NCI-H2171 (cell line): ENCODE measurements at places on chromosomes 4 and X.

DNA sequence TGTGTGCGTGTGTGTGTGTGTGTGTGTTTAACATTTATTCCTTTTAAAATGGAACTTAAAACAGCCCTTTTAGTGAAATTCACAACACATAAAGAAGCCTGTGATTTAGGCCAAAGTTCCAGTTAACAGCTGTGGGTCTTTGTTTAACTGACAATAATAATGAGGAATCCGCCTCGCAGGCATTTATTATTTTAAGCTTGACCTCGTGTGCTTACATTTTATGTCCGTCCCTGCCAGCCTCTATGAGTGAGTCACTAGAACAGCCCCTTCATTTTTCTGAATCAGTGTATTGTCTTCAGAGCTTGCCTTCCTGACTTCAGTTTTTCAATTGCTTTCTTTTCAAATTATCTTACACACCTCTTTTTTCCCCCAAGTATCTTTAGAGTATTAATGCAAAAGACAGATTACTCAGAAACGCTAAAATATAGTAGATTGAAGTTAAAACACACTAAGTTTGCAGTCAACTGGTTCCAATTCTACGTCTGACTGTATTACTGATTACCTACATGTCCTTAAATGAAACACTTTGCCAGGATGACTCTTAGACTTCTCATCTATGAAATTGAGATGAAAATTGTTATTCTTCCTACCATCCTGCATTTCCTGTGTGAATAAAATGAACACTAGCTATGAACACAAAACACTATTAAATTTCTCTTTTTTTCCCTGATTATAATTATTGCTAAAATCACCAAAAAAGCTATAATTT lies 319.6 kb upstream of the HS3ST1 start:
- DNase-seq = no peak

GRCh38 chr4:41485041-41485440 lies 52.9 kb upstream of the LIMCH1 start:
- DNase-seq = no peak

- no peak for DNase-seq
Observed at GRCh38 chrX:45537936-45538335, 337.3 kb upstream of the DIPK2B start.

- DNase-seq = no peak
Observed at GRCh38 chrX:106716004-106716403, 10.5 kb upstream of the RNF128 start.

DNA sequence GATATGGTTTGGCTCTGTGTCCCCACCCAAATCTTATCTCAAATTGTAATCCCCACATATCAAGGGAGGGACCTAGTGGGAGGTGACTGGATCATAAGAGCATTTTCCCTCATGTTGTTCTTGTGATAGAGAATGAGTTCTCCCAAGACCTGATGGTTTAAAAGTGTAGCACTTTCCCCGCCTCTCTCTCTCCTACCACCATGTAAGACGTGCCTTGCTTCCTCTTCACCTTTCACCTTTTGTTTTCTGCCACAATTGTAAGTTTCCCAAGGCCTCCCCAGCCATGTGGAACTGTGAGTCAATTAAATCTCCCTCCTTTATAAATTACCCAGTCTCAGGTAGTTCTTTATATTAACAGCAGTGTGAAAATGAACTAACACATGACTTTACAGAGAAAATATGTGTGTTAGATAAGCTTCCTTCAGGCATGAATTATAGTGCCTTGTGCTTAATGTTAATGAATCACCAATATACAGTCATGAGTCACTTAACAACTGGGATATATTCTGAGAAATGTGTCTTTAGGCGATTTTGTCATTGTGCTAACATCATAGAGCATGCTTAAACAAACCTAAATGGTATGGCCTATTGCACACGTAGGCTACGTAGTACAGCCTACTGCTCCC lies 37.9 kb downstream of the PDGFC start:
- no peak for DNase-seq

- DNase-seq = no peak
Observed at GRCh38 chr4:185578284-185578683, 43.0 kb upstream of the PDLIM3 start.

- DNase-seq = no peak
Observed at GRCh38 chr4:106830879-106831278, 205.2 kb downstream of the DKK2 start.

DNA sequence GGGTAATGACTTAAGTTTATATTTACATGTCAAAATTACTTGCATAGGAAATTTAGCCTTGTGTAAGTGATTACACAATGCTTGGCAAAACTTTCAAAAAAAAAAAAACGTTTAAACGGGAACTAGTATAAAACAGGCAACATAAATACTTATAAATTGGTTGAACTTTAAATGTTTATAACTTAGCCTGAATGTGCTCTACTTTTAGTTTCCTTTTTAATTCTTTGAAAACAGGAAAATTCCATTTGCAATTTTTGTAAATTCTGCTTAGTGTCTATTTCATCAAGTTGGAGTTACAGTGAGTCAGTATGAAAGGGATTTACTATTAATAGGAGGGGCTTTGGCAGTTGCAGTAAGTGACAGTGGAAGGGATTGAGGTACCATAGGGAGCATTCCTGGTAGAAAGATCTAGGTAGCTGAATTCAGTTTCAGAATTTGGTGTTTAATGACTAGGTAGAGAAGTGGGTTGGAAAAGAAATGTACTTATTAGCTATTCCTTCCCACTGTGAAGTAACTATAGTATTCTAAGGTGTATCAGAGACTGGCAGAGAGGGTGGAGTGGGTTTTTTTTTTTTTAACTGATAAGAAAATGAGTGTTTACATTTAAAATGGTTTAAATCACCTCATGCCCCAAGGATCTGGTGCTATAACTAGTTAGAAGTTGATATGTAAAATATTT lies 2.8 kb downstream of the STAG2 start:
- DNase-seq = no peak

DNA sequence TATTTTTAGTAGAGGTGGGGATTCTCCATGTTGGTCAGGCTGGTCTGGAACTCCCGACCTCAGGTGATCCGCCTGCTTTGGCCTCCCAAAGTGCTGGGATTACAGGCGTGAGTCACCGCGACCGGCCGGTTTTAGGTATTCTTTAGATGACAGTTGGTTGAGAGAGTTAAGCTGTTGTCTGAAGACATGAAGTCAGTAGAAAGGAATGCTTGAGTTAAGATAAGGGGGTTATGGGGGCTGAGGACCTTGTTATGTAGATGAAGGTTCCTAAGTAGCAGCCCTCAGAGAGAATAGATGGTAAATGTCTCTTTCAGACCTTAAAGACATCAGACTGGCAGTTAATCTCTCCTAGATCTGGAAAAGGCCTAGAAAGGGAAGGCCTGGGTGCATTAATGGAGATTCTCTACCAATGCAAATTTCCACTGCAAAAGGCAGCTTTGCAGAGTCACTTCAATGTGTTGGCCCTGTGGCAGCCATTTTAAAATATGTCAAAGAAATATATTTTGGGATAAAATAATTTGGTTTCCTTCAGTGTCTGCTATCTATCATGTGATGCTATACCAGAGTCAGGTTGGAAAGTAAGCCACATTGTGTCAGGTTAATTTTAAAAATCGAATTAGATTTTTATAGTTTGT lies 6.4 kb upstream of the ZNF674 start:
- DNase-seq = no peak

DNA sequence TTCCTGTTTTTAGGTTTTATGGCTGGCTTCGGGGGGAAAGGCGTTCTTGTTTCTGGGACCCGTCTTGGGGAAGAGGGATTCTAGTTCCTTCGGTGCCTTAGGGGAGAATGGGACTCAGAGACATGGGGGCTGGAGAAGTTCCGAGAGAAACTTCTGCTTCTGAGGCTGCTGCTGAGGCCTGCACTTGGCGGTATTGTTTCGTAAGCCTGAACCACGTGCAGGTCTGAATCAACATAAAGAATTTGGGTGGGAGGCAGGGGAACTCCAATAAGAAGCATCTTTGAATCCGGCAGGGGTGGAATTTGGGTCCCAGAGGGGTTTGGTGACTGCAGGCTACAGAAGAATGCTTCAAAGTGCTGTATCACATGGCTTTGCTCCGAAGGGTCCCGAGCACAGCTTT lies 15.1 kb downstream of the XG start:
- no peak for DNase-seq
